ENCODE measurements at places on chromosomes 3 and 15.

GRCh38 chr3:182364723-182365650, 428.3 kb upstream of the ATP11B start:
- DNase-seq, result no peak

GRCh38 chr3:31962801-31963205, 18.3 kb downstream of the OSBPL10 start:
- no peak for DNase-seq

DNA sequence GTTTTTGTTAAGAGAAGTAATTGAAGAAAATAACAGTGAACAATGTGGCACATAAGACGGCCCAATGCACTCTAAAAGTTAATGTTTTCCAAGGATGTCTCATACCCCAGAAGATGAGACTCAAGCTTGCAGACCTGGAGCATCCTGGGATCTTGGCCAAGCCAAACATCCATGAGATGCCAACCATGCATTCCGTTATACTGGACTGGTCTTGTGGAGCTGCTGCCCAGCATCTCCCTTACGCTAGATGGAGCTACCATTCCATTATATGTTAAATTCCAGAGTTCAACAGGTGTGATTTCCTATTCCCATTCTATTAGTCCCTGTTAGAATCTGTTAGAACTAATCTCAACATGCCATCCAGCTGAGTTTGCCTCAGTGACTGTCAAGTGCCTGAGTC, 181.8 kb downstream of the PDCD6IP start:
- DNase-seq, result peak; percentile 52

DNA sequence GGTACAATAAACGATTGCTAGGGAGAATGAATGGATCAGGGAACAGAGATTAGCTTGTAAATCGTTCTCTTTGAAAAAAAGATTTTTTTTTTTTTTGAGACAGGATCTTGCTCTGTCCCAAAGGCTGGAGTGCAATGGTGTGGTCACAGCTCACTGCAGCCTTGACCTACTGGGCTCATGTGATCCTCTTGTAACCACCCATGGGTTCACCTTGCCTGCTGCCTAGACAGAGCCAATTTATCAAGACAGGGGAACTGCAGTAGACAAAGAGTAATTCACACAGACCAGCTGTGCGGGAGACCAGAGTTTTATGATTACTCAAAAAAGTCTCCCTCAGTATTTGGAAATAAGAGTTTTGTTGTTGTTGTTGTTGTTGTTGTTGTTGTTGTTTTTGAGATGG, 39.6 kb downstream of the METTL6 start:
- no peak for DNase-seq

- DNase-seq, result peak; percentile 8
Measured at GRCh38 chr15:83571820-83572707, 81.9 kb upstream of the ADAMTSL3 start.

GRCh38 chr15:96701877-96702276, 371.4 kb downstream of the NR2F2 start:
- DNase-seq, result no peak

Measured in AG09309 (cell line).